Activated CD4-positive, alpha-beta T cell treated with anti-CD3 and anti-CD28 coated beads, Interleukin-2, amount 50 U/mL, for 16 hours (primary cell): ENCODE measurements at places on chromosomes 7 and 10.

DNA sequence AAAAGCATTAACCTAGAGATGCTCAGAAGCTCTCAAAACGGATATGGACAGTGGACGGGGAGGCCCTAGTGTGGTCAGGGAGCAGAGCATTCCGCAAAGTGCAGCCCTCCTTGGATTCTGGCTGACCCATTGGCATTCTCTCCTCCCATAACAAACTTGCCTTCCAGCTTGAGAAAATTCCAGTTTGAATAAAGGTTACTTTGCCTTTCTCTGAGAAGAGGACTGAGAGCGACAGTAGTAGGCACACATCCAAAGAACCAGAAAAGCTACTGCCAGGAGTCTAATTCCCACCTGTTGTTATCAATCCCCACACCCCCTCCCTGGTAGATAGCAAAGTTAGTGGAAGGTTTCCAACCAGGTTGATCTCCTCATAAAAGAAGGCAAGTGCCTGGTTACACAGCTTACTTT, 84.7 kb upstream of the TRIL start:
- DNase-seq, result no peak

- no peak for DNase-seq
Observed at GRCh38 chr10:63553473-63553872, 32.3 kb downstream of the REEP3 start.

GRCh38 chr7:106166651-106167342, 54.7 kb upstream of the SYPL1 start:
- peak; percentile 55 for DNase-seq

DNA sequence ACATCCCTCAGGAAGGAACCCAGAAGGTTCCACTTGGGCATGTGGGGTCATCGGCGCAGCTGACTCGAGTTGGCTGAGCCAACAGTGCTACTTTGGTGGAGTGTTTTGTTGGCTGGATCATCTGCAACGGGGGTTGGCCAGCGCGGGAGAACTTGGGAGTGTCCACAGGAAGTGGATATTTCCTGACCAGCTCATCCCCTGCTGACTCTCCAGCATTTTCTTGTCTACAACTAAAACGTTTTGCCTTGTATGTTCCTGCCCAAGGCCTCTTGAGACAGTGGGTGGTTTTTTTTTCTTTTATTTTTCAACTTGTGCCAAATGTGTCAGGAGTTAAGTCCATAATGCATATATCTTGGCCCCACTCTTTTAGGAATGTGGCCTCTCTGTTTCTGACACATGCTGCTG, 208.6 kb downstream of the ZNF365 start:
- DNase-seq, result no peak

DNA sequence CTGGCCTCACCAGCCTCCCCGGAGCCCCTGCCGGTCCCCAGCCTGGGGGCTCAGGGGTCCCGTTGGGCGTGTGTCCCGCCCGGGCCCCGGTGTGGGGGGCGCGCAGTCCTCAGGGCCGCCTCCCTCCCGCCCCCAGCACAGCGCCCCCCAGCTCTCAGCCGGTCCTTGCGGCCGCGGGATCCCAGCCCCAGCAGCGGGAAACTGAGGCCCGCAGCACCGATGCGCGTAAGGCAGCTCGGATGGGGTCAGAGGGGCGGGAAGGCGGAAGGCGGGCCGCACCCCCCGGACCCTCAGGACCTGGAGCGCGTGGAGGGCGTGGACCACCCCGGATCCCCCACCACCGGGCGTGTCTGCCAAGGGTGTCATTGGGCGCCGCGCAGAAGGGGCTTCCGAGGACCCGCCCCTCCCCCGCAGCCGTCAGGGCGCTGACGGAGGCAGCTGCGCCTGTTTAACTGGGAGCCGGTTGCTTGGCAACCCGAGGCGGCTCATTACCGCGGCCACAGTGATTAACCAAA, 14.9 kb downstream of the UNCX start:
- DNase-seq, result no peak

GRCh38 chr7:130356121-130356875, 11.7 kb downstream of the CPA5 start:
- DNase-seq, result no peak
